ENCODE measurements at places on chromosomes 5 and 9.

- no peak for DNase-seq
Measured at GRCh38 chr5:33235824-33236223, 204.9 kb upstream of the TARS1 start.

- DNase-seq = no peak
Measured at GRCh38 chr9:24608599-24608998, 62.9 kb upstream of the IZUMO3 start.

GRCh38 chr5:176886336-176887251 is 12.6 kb downstream of the HK3 start:
- no peak for DNase-seq

DNA sequence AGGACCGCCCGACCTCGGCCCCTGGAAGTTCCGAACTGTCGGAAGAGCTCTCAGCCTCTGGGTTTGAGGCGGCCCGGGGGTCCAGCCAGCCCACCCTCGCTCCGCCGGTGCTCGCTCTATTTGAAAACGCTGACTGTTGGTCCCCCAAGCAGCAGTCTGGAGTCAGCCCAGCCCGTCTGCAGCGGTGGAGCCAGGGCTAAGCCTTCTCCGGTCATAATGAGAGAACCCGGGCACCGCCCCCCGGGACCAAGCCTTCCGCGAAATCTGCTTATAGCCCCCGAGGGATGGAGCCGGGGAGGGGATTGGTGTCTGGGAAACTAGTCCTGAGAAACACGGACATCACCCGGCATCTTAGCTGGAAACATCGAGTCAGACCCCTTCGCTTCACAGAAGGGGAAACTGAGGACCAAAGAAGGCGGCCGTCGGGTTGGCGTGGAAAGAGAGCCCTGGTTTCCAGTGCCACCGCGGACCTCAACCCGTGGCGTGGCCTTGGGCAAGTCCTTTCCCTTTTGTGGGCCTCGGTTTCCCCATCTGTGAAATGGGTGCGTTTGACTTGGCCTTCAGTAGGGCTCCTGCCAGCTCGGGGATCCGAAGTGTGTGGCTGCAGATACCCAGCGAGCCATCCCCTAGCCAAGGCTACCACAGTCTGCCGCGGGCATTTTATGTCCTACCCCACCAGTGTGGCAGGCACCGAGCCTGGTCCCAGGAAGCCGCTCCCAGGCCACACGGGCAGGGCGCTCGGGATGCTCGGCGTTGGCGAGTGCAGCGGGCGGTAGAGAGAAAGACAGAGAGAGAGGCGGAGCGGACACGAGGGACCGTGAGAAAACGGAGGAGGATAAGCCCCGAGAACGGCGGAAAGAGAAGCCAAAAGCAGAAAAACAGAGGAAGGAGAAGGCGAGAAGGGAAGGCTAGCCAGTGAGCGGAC is 857 bp downstream of the ADAM19 start:
- DNase-seq = no peak

GRCh38 chr9:2621722-2622460 is at the start of gene VLDLR:
Gene VLDLR, plus strand, starts transcription at chr9:2621787. Its CDS starts 403 bp downstream, at chr9:2622190.
- no peak for DNase-seq

- no peak for DNase-seq
Measured at GRCh38 chr5:81058121-81058520, 98.0 kb downstream of the RASGRF2 start.

DNA sequence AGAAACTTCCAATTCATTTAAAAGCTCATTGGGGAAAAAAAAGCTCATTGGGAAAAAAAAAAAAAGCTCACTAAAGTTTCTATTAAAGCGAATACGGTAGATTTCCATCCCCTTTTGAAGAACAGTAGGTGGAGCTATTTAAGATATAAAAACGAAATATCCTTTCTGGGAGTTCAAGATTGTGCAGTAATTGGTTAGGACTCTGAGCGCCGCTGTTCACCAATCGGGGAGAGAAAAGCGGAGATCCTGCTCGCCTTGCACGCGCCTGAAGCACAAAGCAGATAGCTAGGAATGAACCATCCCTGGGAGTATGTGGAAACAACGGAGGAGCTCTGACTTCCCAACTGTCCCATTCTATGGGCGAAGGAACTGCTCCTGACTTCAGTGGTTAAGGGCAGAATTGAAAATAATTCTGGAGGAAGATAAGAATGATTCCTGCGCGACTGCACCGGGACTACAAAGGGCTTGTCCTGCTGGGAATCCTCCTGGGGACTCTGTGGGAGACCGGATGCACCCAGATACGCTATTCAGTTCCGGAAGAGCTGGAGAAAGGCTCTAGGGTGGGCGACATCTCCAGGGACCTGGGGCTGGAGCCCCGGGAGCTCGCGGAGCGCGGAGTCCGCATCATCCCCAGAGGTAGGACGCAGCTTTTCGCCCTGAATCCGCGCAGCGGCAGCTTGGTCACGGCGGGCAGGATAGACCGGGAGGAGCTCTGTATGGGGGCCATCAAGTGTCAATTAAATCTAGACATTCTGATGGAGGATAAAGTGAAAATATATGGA is at the start of gene PCDHGA12:
PCDHGA12 (plus strand) TSS at position 176 of the 782 bp plus-strand sequence; CDS start at position 429, 253 bp downstream.
- DNase-seq = peak; percentile 83

DNA sequence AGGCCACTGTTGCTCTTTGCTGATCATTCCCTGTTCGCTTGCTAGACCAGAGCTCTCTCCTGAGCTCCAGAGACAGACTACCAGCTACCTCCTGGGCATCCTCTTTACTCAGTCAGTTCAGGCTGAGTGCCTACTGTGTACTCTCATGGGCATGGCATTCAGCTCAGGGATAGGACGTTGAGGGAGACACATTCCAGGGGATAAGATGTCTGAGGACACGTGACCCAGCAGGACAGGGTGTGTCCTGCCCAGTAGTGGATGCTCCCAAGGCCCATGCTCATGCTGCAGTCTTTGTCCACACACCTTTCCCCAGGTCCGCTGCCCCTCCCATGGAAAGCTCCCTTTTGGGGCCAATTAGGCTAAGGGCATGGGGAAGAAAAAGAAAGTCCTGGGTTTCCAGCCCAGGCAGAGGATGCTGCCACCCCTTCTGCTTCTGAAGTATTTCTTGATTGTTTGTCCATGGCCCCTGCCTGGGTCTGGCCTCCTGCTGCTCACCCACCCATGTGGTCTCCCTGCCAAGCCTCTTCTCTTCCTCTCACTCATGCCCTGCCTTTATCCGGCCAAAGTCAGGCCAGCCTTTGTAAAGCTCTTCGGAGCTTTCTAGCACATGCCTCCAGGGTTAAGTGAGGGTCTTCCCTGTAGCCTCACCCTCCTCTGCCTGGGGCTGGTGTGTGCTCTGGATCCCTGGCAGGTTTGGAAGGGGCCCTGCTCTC is 60.5 kb upstream of the PITX1 start:
- DNase-seq = no peak

DNA sequence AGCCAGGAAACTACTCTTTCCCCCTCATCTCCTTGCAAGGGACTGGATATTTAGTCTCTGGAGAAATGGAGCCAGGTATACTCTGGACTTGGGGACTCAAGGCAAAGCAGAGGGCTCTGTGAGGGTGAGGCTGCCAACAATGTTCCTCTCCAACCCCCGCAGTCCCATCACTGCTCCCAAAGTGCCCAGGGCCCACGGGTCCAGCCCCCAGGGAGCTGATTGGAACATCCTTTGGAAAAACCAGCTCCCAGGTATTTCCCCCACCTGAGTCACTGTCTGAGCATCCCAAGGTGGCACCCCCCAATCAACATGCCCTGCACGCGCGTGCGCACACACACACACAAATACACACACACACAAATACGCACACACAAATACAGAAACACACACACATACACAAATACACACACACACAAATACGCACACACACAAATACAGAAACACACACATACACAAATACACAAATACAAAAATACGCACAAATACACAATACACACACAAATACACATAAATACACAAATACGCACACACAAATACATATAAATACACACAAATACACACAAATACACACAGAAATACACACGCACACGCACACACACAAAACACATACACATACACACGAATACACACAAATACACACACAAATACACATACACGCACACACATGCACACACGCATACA is 137.4 kb downstream of the DAB2IP start:
- no peak for DNase-seq

DNA sequence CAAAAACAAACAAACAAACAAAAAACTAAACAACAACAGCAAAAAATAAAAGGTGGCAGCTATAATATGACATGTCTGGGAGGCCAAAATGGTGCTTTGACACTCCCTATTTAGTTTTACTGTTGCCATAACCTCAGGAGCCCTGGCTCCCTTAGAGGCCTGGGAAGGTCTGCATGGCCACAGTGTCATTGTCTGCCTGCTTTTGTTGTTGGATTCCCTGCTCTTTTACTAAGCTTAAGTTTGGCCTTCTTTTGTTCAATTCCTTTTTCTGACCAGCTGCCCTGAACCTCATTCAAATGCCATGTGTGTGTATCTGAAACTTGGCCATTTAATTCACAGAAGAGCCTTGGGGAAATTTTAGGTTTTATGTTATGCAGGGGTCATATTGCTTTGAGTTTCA is 458.2 kb downstream of the TMEM232 start:
- DNase-seq = no peak

DNA sequence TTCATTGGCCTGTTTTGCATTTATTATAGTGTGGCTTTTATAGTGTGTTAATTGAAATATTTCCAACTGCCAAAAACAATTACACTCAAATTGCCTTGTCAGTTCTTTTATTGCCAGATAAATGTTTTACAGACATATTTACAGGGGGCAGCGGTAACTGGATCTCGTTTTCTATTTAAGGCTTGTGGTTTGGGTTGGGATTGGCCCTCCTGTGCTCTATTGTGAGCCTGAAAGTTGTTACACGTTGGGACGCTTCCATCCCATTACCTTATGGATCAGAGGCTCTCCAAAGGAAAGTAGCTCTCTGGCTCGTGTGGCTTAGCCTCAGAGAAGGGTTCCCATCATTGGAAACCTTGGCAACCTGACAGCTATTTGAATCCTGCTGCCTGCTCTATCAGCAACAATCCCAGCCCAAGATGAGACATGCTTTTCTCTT is 20.8 kb downstream of the DNAI1 start:
- DNase-seq = no peak

GRCh38 chr9:112664531-112664930 is 53.4 kb downstream of the INIP start:
- no peak for DNase-seq

GRCh38 chr5:157821822-157822622 is 36.9 kb downstream of the CLINT1 start:
- no peak for DNase-seq

DNA sequence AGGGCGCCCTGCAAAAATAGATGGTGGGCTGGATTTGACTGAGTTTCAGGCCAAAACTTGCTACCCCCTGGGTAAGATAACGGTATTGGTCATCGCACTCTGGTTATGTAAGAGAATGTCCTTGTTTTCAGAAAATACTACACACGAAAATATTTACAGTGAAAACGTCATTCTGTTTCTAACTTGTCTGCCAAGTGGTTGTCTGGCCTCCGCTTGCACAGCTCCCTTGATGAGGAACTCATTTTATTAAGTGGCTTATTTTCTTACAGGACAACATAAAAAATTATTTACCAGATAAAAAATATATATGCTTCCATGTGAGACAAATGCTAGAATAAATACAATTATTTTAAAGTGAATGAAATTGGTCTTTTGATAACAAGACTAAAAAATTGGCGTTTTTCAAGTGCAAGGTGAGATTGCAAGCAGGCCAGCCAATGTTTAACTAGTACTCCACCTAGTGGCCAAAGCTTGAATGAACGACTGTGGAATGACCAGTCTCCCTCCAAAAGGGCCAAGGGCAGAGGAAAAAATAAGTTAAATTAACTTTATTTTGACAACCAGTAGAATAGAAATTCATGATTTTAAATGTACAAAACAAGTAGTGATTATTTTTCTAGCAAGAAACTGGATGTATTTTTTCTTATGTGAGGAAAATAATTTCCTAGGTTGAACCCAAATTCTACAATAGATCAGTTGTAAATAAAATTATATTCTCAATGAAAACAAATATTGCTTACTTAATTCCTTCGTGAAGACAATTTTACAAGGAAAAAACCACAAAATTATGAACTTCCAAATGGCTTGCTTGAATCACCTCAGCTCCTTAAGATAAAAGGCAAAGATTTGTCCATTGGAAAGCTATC is 93.2 kb downstream of the ZFAND5 start:
- DNase-seq = peak; percentile 50

GRCh38 chr9:91820949-91821880 is 128.8 kb downstream of the ROR2 start:
- DNase-seq = no peak

- DNase-seq = no peak
Measured at GRCh38 chr9:28832168-28832770, 1259.0 kb upstream of the C9orf72 start.

DNA sequence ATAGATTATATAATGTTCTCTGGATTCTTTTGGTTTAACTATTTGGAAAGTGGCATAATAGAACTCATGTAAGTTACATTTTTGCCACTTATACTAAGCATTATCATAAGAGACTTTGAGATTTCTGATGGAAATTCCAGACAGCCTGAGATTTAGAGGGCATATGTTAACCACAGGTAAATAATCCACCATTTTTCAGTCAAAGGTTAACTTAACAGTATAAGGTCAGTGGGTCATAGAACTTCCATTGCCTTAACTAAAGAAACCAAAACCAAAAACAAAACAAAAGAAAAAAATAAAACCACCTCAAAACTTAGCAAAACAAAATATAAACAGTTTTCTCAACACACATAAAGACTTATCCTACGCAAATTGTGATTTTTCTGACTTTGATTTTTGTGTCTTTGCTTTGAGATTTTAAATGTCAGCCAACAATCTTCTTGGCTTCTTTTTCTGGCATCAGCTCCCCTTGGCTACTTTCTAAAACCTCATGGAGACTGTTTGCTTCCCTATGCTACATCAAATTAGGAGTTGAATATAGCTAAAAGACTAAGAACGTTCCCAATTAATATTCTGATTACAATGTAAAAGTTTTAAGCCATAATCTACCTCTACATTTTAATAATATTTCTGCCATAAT is 430.1 kb upstream of the DAB2 start:
- DNase-seq = no peak

GRCh38 chr9:129256959-129257713 is 79.1 kb upstream of the IER5L start:
- DNase-seq = no peak

- no peak for DNase-seq
Measured at GRCh38 chr5:107387526-107388140, 283.1 kb downstream of the EFNA5 start.

GRCh38 chr5:156974328-156974727 is 11.3 kb upstream of the TIMD4 start:
- no peak for DNase-seq

GRCh38 chr9:90793729-90794128 is 7.9 kb upstream of the SYK start:
- DNase-seq = no peak

GRCh38 chr5:123708074-123708806 is 196.3 kb downstream of the CSNK1G3 start:
- DNase-seq = no peak

- no peak for DNase-seq
Measured at GRCh38 chr5:164224772-164225171, 719.4 kb downstream of the MAT2B start.

GRCh38 chr9:127347831-127348776 is 48.9 kb upstream of the SLC2A8 start:
- DNase-seq = peak; percentile 31

- DNase-seq = peak; percentile 53
Measured at GRCh38 chr5:75756981-75757380, 39.7 kb upstream of the POC5 start.

- no peak for DNase-seq
Measured at GRCh38 chr9:32672469-32672868, 37.0 kb upstream of the TAF1L start.

Measured in kidney capillary endothelial cell (primary cell).